ENCODE measurements at places on chromosomes 12 and 14. TPM values are rescaled to one million over a fixed set of nuclear protein-coding genes. Genes with fewer than 3 reads are reported as not detected.

LRRC10 gene
- total RNA-seq: not detected

KCNK13 gene
- total RNA-seq: 0.16 TPM

DNA sequence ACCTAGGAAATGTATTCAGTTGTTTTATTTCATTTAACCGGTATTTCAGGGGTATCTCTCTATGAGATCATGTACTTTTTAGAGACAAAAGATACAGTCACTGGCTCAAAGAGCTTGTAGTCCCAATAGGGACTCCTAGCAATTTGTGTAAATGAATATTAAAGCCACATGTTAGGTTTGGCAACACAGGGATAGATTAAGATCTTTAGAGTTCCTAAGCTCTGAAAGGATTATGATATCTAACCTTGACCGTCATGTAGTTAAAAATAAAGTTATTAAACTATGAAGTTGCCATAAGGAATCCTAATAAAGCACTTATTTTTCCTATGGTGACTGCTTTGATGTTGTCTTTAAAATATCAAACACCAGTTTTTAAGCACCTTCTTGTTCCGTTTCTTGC lies 100.4 kb upstream of the FGD4 start:
- no peak for DNase-seq

- no peak for DNase-seq
Observed at GRCh38 chr12:122908915-122909314, 13.0 kb upstream of the VPS37B start.

- DNase-seq: no peak
Observed at GRCh38 chr12:22332202-22332601, 2.3 kb downstream of the ST8SIA1 start.

DNA sequence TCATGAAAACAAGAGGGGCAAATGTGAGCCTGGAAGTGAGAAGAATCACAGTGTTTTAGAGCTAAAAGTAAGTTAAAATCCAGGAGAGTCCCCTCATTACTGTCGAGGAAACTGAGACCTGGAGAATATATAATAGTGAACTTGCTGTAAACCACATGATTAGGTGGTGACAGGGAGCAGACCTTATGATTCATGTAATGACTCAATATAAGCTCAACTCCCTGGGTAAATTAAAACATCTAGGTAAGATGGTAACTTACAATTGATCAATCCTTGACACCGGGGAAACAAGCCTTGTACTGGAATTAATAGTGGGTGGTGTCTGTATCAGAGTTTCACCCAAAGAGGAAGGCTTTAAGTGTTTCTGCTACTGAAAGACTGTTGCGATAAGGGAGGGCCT lies 269.3 kb downstream of the SNAPC1 start:
- DNase-seq: no peak

GRCh38 chr12:46590991-46591703 lies 218.6 kb upstream of the SLC38A2 start:
- DNase-seq: no peak

GRCh38 chr12:100168562-100168961 lies 25.9 kb upstream of the BLTP3B start:
- no peak for DNase-seq

- peak; percentile 54 for DNase-seq
Observed at GRCh38 chr14:71138448-71139293, 231.4 kb downstream of the PCNX1 start.
